ENCODE measurements at places on chromosomes 1 and 21. TPM values are rescaled to one million over a fixed set of nuclear protein-coding genes. Genes with fewer than 3 reads are reported as not detected.

Gene RGS18
- not detected for total RNA-seq

Gene PRDX6
- total RNA-seq, result 157 TPM

Gene RAP1GAP
- total RNA-seq, result 4.6 TPM

Gene KCNC4
- 15.4 TPM for total RNA-seq

Gene DLGAP3
- 0.87 TPM for total RNA-seq

Gene OR2G6
- total RNA-seq, result not detected

Gene GREM2
- not detected for total RNA-seq

All from Panc1 (cell line).